ENCODE measurements at places on chromosomes 16 and 17.

DNA sequence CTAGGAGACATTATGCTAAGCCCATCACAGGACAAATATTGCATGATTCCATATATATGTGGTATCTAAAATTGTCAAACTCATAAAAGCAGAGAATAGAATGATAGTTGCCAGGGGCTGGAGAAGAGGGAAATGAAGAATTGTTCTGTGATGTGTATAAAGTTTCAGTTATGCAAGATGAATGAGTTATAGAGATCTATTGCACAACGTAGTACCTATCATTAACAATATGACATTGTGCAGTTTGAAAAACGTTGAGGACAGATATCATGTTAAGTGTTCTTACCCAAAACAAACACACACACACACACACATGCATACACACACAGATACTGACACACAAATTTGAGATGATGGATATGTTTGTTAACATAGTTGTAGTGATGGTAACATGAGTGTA lies 871.6 kb upstream of the GOT2 start:
- no peak for DNase-seq

DNA sequence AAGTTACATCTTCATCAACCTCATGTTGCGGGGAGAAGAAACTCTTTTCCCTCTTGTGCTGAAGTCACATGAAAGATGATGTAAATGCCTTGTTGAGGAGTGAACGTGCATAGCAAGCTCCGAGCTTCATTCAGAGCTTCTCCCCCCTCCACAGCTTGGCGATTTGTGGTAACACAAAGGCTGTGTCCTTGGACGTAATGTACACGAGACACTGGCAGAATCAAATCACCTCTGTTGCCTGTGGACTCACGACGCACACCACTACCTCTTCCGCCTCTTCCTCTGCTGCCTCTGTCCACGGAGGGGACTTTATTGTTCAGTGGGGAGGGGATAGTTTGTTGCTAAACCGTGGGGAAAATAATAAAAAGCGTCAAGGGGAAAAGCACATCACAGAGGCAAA lies 54.9 kb upstream of the CHMP6 start:
- no peak for DNase-seq

DNA sequence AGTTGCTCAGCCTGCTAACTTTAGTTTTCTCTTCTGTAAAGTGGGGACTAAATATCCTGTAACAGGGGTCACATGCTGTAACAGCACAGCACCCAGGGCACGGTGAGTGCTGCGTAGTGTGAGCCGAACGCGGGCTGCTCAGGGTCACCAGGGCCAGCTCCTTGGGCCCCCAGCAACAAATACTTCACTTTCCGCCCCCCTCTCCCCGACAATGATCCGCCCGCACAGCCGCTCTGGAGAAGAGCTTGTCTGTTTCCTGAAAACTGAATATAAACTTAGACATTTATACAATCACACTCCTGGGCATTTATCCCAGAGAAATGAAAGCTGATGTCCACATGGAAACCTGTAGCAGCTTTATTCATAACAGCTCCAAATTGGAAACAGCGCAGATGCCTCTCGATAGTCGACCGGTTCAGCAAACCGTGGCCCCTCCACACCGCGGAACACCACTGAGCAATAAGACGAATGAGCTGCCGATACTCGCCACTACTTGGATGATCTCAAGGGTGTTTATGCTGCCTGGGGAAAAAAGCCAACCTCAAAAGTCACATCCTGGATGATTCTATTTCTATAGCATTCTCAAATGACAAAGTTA lies 267.2 kb downstream of the PARN start:
- DNase-seq = no peak

DNA sequence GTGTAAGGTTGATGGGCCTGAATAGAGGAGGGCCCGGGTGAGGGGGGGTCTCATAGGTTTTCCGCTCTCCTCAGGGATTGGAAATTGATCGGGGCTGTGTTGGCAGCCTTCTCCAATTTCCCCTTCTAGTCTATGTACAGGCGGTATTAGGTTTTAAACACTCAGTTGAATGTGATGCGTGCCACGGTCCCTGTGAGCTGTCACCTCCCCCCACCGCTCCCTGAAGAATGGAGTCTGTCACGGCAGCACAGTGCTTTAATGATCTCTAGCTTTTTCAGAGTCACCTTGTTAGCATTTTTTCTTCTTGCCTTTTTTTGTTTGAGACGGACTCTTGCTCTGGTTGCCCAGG lies 800 bp downstream of the COX4I1 start:
- DNase-seq = peak; percentile 26

- no peak for DNase-seq
Measured at GRCh38 chr17:1967213-1967612, 57.9 kb downstream of the RTN4RL1 start.

GRCh38 chr17:68598074-68598473 lies 3.1 kb downstream of the FAM20A start:
- DNase-seq = no peak

DNA sequence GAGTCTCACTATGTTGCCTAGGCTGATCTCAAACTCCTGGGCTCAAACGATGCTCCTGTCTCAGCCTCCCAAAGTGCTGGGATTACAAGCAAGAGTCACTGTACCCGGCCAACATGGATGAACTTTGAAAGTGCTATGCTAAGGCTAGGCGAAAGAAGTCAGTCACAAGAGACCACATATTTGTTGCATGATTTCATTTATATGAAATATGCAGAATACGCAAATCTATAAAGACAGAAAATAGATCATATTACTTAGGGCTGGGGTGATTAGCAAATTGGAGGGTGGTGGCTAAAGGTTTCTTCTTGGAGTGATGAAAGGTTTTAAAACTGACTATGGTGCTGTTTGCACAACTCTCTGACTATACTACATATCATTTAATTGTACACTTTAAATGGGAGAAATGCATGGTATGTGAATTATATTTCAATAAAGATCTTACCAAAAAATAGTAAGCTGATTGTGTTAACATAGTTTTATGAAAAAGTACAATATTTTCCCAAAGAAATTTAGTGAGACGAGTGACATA lies 1.2 kb upstream of the FLYWCH1 start:
- no peak for DNase-seq

- DNase-seq = no peak
Measured at GRCh38 chr16:75273054-75273925, 21.9 kb upstream of the BCAR1 start.

DNA sequence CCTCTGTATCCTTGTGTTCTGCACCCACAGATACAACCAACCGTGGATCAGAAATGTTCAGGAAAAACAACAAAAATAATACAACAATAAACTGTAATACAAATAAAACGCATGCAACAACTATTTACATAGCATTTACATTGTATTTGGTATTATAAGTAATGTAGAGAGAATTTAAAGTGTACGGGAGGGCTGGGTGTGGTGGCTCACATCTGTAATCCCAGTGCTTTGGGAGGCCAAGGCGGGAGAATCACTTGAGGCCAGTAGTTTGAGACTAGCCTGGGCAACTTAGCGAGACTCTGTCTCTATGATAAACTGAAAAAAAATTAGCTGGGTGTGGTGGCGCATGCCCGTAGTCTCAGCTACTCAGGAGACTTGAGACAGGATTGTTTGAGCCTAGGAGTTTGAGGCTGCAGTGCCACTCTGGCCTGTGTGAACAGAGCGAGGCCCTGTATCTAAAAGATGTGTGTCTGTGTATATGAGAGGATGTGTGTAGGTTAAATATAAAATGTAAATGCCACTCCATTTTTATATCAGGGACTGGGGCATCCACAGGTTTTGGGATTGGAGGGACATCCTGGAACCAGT lies 13.3 kb downstream of the SEC14L1 start:
- no peak for DNase-seq

All from kidney capillary endothelial cell (primary cell).